ENCODE measurements at places on chromosomes 13 and 19.

- no peak for DNase-seq
These were observed 5.8 kb downstream of the TMEM147 start for GRCh38 chr19:35551091-35551810.

DNA sequence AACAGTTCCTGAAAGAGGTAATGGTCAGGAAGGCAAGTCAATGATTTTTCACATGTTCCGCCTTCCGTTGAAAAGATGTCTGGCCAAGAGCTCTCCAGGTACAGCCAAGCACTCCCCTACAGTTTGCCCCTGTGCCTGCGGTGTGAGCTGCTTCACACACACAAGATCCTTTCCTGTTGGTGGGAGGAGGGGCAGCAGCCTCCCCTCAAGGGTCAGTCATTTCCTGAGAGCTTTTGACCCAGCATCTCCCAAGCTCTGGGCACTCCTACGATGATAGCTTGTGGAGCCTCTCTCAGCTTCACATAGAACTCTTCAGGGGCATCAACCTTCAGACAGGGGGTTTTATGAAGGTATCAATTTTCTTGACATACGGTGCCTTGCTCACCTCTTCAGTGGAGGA is 86.9 kb downstream of the DOCK9 start:
- DNase-seq: no peak

DNA sequence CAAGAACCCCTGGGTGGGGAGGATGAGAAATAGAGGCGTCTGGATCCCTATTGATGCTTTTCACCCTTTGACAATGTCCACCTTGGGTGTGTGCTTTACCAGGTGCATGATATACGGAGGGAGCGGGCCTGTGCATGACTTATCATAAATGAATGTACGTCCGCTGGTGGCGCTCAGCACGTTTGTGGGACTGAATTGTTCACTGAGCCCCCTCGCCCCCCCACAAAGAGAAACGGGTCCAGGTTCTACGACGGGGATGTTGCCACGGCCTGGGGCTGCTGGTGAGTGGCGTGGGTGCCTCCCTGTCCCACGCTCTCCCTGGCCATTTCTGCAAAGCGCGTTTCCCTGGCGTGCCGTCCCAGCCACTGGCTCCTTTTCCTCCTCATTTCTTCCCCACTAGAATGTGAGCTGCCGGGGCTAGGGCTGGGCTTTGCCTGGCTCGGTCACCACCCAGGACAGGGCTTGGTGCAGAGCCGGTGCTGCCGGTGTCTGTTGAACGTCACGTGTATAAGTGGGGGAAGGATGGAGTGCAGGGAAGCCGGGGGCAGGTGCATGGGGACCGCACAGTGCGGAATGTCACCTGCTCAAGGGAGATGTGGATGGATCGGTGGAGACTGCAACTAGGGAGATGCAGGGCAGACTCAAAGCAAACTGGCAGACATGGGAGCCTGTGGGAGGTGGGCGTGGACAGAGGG is 21.6 kb downstream of the LRRC4B start:
- DNase-seq: no peak

GRCh38 chr13:113803409-113804016 is 44.5 kb downstream of the TMEM255B start:
- DNase-seq: no peak

GRCh38 chr19:54189145-54189734 is at the start of gene MBOAT7:
Gene MBOAT7 (minus strand): TSS chr19:54189580. CDS start chr19:54188508, 1,072 bp downstream.
- DNase-seq: no peak

DNA sequence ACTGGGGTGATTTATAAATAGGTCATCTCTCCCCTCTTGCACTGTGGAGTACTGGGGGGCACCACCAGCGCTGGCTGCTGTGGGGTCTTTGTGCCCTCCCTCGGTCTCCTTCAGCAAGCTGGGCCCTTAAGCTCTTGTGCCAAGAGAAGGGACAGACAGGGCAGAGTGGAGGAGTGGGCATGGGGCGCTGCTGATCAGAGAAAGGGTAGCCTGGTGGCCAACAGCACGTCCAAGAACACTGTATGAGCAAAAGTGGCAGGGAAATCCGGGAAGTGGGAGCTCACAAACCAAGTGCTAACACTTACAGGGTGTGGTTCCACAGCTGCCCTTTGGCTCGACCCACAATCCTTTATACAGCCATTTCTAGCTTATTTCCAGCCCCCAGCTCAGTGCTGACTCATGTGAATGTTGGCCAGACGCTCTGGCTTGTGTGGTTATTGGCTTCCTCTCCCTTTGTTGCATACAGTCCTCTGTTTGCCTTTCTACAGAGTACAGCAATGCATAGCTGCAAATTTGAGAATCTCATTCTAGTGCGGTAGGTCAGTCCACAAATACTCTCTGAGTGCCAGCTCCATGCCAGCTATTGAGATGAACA is 298.8 kb downstream of the SHISA2 start:
- DNase-seq: no peak

GRCh38 chr13:106178816-106179215 is 356.6 kb downstream of the EFNB2 start:
- no peak for DNase-seq

GRCh38 chr13:99058527-99059495 is 80.9 kb upstream of the DOCK9 start:
- no peak for DNase-seq

GRCh38 chr13:26785838-26786630 is 25.4 kb upstream of the GPR12 start:
- peak; percentile 71 for DNase-seq

Measured in activated T-cell treated with anti-CD3 and anti-CD28 coated beads, Interleukin-2, amount 50 U/mL, for 24 hours (primary cell).